Activated CD8-positive, alpha-beta memory T cell treated with anti-CD3 and anti-CD28 coated beads for 24 hours (primary cell): ENCODE measurements at places on chromosomes 7 and 10.

DNA sequence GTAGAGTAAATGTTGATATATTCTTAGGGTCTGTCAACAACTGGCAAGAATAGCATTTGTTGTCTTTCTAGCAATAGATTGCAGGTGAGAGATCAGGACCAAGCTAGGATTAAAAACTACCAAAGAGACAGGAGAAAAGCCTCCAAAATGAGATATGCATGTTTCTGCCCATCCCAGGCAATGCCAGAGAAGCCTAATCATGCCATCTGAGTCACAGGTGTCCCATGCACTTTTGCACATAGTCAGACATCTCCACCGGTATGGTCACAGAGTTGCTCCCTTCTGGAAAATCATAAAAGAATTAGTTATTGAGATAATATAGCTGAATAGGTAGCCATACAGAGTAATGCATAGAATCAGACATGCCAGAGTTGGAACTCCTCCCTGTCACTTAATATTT lies 50.6 kb downstream of the PDK4 start:
- DNase-seq, result no peak

DNA sequence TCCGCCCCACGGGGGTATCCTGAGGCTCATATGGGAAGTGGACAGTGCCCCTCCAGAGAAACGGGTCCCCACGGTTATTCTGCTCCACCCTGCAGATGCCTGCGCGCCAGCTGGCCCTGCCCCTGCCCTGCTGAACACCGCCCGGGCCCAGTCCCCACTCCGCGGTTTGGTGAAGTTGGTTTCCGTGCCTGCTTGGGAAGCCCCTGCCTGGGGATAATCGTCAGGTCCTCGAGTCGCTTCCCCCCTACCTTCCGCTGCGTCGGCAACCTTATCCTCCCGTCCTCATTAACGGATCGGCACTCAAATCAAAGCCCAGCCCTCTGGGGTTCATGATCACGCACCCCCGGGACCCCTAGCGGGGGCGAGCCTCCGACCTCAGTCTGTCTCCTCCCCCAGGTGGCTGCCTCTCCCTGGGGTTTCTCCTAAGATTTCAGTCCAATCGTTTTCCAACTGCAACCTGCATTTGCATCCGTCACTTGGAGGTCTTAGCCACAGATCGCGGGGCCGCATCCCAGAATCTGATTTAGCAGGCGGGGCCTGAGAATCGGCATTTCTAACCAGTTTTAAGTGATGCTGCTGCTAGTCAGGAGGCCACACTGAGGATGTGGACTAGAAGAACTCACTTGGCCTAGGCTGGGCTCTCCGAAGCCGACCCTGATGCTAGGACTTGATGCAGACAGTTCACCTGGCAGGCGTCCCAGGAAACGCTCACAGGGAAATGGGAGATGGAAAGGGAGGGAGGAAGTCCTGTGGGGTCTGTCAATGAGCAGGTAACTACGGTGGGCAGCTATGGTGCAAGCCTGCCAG lies 27.6 kb downstream of the WDR86 start:
- peak; percentile 64 for DNase-seq

GRCh38 chr7:70944516-70944915 lies 187.4 kb upstream of the GALNT17 start:
- no peak for DNase-seq

DNA sequence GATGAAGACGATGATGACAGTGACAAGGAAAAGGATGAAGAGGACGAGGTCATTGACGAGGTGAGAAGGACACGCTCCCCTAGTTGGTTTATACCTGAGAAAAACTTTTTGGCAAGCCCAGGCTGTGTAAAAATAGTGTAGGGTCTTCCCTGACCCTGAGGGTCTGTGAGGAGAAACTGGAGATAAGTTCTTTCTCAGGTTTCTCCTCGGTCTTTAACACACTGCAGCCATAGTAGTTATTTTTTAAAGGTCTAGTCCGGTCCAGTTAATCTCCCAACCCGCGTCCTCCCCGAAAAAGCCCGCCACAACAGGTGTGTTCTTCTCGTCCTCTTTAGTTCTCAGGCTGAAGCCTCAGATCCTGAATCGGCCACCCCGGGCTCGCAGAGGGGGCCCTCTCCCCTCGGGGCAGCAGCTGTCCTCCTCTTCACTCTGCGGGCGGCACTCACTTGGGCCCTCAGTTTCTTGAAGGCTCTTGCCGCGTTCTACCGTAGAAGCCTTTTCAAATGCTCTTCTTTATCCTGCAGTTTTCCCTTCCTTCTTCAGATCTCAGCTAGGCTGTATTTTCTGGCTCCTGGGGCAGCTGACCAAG lies 411 bp downstream of the BCCIP start:
- DNase-seq, result peak; percentile 64

DNA sequence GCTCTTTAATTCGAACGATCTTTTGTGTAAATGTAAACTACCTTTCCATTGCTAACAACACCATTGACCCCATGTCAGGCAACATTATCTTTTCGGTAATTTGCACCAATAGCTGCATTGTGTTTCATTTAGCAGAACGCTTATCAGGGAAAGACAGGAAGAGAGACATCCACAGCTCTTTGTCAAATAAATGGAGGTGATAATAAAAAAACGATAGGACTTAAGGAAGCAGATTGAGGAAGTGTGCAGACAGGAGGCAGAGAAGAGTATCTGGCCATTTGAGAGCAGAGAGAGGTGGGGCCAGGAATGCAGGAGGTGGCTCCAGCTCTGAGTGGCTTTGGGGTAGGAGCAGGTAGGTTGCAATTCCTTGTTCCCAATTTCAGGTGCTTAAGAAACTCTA lies 37.5 kb upstream of the ADARB2 start:
- DNase-seq, result no peak

DNA sequence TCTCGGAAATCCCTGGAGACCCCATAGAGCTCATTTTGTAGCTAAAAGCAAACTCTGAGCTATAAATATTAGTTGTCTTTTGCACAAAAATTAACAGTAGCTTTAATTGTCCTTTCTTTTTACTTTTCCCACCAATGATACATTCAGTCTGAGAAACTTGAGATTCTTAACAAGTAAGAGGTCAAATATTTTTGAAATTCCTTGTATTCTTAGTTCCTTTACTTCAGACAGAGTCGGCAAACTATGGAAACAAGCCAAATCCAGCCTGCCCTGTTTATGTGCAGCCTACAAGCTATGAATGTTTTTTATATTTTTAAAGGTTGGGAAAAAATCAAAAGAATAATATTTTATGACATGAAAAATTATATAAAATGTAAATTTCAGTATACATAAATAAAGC lies 146.6 kb downstream of the CTNNA3 start:
- DNase-seq, result no peak

GRCh38 chr7:143416565-143417149 lies 8.0 kb upstream of the EPHA1 start:
- DNase-seq, result no peak

GRCh38 chr7:137734221-137734620 lies 112.6 kb downstream of the DGKI start:
- DNase-seq, result no peak

- DNase-seq, result no peak
Observed at GRCh38 chr10:60425392-60426110, 35.9 kb upstream of the ANK3 start.

DNA sequence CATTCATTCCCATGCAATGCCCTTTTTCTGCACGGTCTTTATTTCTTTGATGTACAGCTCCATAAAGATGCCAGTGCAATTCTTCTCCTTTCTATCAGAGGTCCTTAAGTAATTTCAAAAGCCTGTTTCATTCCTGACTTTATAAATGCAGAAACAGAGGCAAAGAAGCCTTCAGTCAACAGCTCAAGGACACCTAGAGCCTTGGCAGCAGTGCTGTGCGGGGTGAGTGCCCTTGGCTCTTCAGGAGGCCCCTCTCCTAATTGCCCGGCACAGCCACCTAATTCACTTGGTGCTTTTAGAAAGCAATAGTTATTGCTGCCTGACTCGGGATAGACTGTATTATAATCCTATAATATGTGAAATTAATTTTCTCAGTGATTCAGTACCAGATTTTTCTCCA lies 169.6 kb upstream of the KLF6 start:
- no peak for DNase-seq

DNA sequence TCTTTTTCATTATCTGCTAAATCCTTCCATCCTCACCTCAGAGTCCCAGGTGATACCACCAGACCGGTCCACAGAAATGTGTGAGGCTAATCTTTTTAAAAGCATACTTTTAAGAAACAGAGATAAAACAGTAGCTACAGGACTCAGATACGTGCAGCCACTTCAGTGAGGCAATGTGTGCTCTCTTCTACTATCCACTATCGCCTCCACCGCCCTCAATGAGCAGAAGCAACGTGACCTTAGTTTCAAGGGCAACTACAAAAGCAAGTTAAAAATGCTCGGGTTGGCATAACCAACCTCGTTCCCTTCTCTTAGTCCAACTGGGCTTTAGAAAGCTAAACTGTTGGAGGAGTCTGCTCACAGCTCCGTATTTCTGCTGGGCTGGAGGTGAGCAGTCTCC lies 4.2 kb downstream of the FGFR2 start:
- DNase-seq, result no peak

- no peak for DNase-seq
Observed at GRCh38 chr10:72336259-72337038, 18.3 kb downstream of the DNAJB12 start.

DNA sequence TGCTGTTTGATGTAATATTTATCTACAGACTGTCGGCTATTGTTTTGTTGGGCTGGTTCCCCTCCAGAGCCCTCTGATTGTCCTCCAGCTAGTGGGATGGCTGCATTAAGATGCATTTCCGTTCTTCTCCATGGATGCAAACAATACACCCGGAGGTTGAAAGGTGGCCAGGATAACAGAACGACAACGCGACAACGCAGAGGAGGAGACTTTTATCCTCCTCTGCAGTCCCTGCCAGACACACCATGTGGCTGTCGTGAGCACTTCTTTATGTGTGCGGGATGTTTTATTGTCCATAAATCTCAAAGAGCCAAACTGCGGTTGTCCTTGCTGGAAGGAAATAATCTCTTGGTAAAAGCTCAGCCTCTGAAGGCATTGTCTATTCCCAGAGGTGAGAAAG lies 39.1 kb upstream of the TCERG1L start:
- DNase-seq, result no peak

- DNase-seq, result no peak
Observed at GRCh38 chr7:139639563-139639962, 116.1 kb downstream of the CLEC2L start.
